NCI-H2171 (cell line): ENCODE measurements at places on chromosomes 12 and 14.

GRCh38 chr12:64332296-64332695 is 58.3 kb downstream of the C12orf56 start:
- DNase-seq = no peak

DNA sequence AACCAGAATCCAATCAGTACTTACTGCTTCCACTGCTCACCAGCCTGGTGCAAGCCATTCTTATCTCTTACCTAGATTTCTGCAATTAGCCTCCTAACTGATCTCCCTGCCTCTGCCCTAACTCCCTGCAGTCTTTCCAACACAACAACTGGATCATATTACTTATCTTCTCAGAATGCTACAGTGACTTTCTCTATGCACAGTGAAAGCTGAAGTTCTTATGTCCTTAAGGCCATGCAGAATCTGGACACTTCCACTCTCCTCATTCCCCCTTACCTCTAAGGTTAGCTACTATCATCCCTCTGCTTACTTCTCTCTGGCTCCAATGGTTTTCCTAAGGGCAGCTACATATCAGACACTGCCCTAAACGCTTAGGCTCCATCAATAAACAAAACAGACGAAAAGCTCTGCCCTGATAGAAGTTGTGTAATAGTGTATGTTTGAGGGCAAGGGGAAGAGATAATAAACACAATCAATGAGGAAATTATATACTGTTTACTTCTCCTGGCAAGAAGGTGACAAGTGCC is 4.0 kb downstream of the KTN1 start:
- no peak for DNase-seq

DNA sequence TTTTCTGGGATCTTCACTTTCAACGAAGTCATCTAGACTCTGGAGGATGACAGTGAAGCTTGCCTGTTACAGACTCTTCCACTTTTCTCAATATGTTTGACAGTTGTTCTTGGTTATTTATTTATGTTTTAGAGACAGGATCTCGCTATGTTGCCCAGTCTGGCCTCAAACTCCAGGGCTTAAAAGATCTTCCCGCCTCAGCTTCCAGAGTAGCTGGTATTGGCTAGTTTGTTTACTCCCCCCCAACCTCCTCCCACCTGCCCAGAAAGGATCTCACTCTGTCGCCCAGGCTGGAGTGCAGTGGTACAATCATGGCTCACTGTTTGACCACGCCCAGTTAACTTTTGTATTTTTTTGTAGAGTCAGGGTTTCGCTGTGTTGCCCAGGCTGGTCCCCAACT is 3.3 kb downstream of the SPATS2 start:
- no peak for DNase-seq

DNA sequence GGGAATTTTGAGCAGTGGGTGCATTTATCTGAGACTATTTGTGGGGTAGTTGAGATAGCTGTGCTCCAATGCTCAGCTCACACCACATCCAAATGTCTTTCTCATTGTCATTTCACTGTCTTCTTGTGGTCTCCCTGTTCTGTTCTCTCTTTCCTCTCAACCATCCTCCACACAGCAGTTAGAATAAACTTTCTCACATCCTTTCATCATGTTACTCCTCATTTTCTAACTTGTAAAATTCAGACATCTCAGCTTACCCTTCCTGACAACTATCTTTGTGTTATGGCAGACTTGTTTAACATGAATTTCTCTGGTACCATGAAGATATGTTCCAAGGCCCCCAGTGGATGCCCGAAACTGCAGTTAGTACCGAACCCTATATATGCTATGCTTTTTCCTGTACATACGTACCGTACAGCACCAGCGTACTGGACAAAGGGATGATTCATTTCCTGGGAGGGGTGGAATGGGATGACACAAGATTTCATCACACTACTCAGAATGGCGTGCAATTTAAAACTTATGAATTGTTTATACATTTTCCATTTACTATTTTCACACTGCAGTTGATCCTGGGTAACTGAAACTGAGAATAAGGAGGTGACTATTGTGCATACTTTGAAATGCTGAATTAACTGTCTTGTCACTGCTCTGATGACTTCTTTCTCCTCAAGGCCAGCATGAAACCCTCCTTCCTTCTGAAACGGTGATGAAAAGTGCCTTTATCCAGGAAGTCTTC is 177.1 kb upstream of the SLC38A2 start:
- DNase-seq = no peak

GRCh38 chr12:6950401-6950801 is 755 bp upstream of the PTPN6 start:
- no peak for DNase-seq

DNA sequence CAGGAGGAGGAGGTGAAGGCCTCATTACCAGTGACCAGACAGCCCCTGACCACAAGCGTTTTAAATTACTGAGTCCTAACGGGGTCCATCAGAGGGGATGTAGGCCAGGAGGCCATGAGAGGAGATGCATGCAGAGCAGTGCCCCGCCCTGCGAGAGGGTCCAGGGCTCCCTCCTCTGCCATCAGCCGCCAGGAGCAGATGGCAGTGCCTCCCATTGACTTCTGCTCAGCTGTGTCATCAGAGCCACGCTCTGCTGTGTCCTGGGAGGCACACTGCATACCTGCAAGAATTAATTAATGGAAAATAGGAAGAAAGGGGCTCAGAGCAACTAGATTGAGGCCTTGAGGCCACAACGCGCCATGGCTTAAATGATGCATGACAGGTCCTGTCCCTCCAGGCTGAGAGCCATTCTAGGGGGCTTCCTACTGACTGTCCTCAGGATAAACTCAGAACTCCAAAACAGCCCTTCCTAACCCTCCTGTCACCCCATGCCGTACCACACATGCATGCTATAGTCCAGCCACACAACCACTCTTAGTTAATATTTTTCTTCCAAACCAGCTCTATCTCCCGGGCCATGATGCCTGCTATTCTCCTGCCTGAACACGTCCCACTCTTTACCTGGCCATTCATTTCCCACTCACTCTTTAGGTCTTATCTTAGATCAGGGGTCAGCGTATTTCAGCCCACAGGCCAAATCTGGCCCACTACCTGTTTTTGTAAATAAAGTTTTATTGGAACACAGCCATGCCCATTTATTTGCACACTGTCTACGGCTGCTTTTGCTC is 235.8 kb downstream of the KSR2 start:
- DNase-seq = peak; percentile 54

DNA sequence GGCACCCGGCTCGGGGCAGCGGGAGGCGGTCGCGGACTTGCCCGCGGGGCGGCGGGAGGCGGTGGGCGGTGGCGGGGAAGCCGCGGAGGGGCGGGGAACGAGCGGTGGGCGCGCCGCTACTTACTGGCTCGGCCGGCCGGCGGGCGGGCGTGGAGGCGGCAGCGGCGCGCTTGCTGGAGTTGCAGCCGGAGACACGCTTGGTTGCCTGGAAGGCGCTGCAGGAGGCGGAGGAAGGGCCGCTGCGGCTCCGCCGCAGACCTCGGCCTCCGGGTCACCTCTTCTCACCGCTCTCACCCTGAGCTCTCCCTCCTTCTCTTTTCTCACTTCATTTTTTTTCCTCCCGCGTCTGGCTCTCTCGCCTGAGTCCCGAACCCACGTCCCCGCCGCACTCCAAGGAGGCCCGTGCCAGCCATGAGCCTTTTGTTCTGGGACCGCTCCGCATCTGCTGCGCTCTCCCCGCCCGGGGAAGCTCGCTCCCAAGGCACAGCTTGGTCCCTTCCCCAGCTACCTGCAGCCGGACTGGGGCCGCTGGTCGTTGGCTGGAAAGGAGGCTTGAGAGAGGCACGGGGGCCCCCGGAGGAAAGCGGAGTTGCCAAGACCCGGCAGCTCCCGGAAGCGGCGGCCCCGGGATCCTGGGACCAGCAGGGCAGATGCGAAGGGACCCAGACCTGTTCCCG is 592 bp upstream of the KCNK10 start:
- DNase-seq = peak; percentile 46

GRCh38 chr12:40181490-40181889 is 43.3 kb upstream of the LRRK2 start:
- DNase-seq = no peak

DNA sequence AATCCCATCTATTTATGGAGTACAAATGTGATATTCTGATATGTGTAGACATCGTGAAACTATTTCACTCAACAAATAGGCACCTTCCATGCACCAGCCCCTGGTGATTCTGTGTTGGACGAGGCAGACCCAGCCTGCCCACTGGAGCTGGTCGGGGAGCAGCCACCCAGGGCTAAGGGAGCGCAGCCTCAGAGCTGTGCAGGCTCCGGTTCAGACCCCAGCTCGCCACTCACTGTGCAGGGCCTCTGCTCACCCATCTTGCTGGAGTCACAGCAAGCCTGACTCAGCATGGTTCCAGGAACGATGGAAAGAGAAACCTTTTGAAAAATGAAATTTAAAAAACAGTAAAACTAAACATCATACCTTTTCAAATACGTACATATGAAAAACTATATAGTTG is 52.3 kb upstream of the BCL11B start:
- DNase-seq = no peak

DNA sequence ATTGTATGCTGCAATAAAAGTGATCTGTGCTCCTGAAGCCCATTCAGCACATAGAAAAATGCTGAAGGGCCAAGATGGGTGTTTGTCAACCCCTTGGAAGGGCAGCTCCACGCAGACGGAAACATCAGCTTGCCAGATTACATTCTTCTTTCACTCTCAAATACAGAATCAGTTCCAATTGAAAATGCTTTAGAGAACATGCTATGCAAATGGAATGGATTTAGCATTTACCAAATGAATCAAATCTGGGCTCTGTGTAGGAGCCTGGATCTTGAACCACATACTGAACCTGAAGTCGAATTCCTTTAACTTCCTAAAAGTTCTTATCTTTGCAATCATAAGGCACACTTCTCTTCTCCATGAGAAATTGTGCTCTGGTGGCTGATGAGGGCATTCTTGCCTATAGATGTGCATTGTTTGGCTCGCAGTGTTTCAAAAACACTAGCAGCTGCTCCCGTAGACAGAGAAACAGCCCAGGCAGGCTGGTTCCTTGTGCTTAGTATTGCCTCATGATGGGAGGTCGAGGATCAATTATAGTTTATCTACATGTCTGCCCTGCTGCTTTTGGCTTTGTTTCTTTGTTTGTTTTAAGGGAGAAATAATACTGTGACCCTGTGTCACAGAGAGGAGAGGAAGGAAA is 489.8 kb upstream of the FLRT2 start:
- DNase-seq = no peak

DNA sequence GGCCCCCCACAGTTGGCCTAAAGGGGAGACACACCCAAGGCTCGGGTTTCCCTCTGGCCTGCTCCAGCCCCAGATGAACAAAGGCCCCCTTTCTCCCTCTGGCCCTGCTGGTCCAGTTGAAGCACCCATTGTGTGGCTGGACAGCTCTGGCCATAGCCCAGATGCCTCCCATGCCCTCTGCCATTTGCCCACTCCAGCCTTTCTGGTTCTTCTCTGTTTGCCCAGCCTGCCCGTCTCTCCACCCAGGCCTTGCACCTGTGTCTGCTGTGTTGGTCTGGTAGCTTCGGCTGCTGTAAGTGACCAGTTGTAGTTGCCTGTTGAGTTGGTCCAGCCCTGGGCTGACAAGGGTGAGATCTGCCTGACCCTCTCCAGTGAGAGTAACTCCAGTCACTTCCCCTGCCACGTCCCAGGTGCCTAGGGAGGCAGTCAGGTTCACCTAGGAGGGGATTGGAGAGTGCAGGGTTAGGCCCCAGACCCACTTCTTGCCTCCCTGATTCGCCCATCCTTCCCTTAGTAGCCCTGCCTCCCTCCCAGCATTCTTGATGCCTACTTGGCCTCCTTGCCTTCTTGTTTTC is 3.0 kb downstream of the B4GALNT1 start:
- no peak for DNase-seq

DNA sequence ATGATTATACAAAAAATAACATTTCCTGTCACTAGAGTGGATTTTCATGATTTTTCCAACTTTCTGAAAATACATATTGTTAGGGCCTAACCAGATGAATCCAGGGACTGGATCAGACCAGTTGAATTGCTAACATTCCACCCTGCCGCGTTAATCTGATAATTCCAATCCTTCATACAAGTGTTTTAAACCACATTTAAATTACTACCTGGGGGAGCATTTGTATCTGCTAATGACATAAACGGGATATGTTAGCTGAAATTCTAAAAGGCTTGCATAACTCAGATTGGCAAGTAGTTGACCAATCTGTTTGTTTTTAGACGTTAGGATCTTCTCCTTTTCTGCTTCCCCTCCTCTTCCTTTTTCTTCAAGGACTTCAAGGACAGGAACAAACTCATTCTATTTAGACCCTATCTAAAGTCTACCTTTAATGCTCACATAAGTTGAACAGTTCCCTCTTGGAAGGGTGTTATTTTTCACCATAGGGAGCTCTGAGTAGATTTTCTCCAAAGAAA is 239.0 kb downstream of the ADAMTS20 start:
- DNase-seq = no peak

- no peak for DNase-seq
Measured at GRCh38 chr12:46406352-46407027, 33.9 kb upstream of the SLC38A2 start.

GRCh38 chr14:100126401-100126800 is 33.0 kb downstream of the DEGS2 start:
- DNase-seq = no peak

DNA sequence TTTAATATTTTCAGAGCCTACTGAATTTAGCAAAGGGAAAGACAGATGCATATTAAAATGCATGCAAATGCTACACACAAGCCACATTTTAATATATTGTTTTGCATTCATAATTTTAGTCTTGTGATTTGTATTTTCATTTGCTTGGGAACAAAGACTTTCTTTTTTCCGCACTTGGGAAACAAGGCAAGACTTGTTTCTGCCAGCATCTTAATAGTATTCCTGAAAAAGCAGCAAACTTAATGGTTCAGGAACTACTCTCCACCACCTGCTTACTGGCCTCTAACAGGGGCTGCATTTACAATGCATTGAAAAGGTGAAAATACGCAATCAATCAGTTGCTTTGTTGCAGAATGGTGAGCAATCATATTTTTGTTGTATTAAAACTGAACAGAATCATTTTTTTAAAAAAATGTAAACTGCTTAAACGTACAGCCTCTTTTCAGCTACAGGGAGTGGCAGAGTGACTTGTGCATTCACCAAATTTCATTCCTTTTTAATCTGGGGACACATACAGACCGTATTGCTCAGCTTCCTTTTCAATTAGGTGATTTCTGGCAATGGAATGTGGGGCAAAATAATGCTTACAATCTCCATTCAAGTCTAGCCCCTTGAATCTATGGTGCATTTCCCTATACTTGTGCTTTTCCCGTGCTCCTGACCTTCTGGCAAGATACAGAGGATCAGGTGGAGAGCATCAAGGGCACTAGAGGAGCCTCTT is 144.1 kb upstream of the BTG1 start:
- no peak for DNase-seq

- DNase-seq = no peak
Measured at GRCh38 chr12:51246254-51246853, 7.7 kb downstream of the DAZAP2 start.

- DNase-seq = no peak
Measured at GRCh38 chr14:85516239-85517113, 13.5 kb upstream of the FLRT2 start.

DNA sequence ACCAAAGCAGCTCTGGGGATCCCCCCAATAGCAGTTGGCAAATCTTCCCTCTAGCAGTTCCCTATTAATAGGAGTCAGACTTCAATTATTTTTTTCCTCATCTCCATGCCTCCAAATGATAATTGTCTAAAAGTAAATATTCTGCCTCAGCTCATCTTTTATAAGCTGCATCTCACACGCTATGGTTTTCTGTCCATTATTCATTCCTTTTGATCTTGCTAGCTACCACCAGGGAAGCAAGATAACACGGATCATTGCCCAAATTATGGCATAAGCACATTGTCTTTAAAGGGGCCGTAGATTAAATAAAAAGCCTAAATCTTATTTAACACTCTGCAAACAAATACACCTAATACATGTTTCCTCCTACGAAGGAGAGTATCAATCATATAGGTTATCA is 670.8 kb upstream of the FLRT2 start:
- DNase-seq = no peak
